ENCODE measurements at places on chromosomes 7 and 10.

GRCh38 chr7:101848208-101848951, 31.0 kb downstream of the CUX1 start:
- no peak for DNase-seq

DNA sequence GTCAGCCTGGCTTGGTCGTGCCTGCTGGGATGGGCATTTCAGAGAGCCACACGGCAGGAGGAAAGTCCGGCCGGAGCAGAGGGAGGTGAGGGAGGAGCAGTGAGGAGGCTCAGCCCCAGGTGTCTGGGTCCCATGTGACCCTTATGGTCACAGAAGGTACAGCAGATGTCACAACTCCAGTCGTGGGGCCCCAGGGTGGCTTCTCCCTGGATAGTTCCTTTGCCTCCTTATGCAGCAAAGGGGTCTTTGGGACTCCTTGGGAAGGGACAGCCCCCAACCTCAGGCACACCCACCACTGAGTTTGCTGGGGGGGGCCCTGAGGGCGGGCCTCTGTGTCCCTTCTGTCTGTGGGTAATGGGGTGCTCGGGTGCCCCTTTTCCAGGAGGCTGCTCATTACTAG, 19.6 kb upstream of the PRKAG2 start:
- no peak for DNase-seq

DNA sequence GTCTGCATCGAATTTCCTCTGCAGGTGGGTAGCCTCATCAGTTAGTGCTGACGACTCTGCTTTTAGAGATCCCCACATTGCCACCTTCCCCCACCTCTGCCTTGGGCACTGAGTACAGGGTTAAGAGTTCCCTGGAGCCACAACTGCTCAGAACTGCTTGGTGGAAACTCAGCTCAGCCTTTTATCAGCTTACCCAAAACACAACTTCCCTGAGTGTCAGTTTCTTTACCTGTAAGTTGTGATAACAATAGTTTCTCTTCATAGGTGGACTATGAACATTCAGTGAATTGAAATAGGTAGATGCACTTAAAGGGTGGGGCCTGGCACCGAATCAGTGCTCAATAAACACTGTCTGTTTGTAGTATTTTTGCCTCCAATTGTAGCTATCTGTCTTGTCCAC, 11.3 kb downstream of the ASB13 start:
- no peak for DNase-seq

- DNase-seq: no peak
Observed at GRCh38 chr10:1531883-1532597, 205.3 kb downstream of the ADARB2 start.

GRCh38 chr7:29684787-29685650, 121.3 kb upstream of the WIPF3 start:
- peak; percentile 81 for DNase-seq

DNA sequence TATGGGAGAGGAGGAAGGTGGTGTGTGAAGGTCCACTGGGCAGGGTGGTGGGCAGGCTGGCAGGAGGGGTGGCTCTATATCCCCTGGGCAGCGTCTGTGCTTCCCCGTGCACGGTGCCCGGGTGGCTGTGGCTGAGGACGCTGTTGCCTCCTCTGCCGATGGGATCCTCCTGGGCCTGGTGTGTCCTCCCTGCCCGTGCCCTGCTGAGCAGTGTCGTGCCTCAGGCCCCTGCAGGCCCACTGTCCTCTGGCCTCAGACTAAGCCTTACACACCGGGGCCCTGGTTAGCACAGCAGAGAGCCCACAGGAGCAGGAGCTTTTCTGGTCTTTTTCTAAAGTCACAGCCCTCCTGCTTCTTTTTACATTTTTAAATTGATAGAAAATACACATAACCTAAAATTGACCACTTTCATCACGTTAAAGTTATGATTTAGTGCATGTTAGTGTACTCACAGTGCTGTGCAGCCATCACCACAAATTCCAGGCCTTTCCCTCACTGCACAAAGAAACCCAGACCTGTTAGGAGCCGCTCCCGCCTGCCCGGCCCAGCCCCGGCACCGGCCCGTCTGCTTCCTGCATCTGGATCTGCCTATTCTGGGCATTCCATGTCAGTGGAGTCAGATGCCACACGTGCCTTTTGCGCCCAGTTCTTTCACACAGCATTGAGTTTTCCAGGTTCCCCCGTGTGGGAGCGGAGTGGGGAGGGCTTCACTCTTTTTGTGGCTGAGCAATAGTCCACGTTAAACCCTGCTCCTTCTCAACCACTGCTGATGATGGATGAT, 19.4 kb downstream of the PFKFB3 start:
- no peak for DNase-seq

- no peak for DNase-seq
Observed at GRCh38 chr10:17989908-17990767, 38.4 kb downstream of the SLC39A12 start.

DNA sequence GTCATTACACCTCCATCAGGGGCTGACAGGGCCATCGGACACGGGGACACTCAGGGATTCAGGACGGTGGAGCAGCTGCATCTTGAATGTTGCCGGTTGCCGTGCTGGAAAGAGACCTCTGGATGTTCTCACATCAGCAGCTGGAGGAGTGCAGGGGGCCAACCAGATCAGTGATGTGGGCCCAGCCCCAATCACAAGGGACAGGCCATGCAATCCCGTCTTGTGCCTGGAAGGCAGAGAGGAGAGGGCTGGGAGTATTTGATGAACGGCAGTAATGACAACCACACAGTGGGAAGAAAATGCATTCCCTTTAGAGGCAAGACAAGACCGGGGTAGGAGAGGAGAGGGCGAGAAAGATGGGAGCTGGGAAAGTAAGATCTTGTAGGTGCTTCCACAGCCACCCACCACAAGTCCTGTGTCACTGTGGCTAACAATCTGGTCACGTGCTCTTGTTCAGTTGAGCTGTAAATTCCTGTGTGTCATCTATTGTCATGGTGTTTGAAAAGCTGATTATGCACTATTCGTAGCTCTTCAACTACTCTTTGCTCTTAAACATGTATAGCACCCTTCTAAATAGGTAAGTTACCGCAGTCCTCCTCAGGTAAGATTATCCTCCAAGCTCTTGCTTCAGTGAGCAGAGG, 85.9 kb upstream of the LEP start:
- DNase-seq: no peak

- DNase-seq: no peak
Observed at GRCh38 chr7:13633857-13634256, 355.6 kb downstream of the ETV1 start.

- peak; percentile 4 for DNase-seq
Observed at GRCh38 chr10:48523212-48523819, 81.6 kb downstream of the ARHGAP22 start.

DNA sequence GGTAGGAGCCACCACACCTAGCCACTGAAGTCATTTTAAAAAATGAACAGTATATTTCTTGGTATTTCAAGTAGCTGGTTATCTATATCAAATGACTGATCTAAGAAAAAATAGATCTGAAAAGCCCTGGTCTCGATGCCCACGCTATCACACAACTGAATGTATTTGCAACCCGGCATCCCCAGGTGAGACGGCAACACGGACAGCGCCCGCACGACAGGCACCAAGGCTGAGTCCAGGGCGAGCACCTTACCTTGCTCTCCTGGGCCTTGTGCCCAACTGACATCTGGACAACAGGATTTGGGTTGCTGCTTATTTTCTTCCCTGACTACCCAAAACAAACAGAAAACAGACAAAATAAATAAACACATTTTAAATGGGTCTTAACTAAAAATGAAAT, 44.8 kb upstream of the NCAPG2 start:
- DNase-seq: no peak

DNA sequence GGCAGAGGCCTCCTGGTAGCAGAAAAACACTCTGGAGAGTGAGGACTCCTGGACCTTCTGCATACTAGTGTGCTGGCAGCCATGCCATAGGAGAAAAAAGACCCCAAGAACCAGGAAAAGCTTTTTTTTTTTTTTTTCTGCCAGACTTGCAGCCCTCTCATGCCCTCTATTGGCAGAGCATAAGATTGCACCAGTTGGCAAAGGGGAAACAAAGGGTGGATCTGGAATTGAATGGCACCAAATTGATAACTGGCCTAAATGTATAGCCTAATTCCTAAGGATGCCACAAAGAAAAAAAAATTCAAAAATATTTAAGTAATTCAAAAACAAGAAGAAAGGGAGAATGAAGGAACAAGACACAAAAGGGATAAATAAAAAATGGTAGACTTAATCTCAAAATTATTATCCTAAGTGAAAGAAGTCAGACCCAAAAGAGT, 112.5 kb upstream of the GHITM start:
- peak; percentile 39 for DNase-seq

GRCh38 chr7:42212541-42213090, 24.4 kb downstream of the GLI3 start:
- DNase-seq: no peak

DNA sequence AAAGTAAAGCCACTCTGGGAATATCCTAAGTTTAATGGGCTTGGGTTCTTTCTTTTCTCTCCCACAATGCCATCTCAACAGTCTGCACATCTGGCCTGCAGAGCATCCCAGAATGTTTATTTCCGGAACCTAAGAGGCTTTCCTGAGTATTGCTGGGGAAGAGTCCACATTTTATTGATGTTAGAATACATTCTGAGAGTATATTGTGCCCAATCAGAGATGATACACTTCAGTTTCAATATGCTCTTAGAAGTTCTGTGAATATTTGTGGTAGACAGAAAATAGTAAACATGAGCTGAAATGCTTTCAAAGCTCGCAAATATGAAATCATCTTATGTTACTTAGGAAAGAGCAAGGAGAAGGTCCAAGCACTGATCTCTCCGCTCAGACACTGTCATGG, 200.6 kb downstream of the TWIST1 start:
- DNase-seq: no peak

GRCh38 chr7:94877731-94878670, 29.4 kb upstream of the PPP1R9A start:
- DNase-seq: no peak

- DNase-seq: no peak
Observed at GRCh38 chr7:154837622-154838021, 165.3 kb downstream of the PAXIP1 start.

DNA sequence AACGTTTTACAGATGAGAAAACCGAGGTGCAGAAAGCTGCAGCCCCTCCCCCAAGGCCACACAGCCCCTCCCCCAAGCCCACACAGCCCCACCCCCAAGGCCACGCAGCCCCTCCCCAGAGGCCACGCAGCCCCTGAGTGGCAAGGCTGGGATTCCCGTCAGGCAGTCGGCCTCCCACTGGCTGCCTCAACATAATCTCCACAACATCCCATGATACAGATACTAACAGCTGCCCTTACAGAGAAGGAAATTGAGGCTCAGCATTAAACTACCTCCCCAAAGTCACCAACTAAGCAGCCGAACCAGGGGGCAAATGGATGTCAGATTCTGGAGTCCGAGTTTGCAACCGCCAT, 15.9 kb downstream of the SH3PXD2A start:
- no peak for DNase-seq

DNA sequence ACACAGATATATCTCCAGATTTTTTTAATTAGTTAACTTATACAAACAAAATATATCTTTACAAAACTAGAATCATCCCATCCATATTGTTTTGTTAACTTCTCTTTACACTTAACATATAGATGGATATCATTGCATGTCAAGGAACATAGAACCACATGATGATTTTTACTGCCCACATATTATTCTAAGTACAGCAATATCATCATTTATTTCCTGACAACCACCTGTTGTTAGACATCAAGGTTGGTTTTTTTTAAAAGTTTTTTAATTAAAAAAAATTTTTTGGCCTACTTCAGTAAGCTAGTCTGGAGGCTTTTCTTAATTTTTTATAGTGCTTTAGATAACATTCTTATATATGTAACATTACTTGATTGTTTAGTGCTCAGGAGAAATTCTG, 38.9 kb upstream of the BAMBI start:
- DNase-seq: no peak

- DNase-seq: no peak
Observed at GRCh38 chr10:93039110-93039509, 21.5 kb upstream of the CYP26C1 start.

GRCh38 chr10:37860494-37861190, 3.2 kb upstream of the ZNF248 start:
- no peak for DNase-seq

- DNase-seq: no peak
Observed at GRCh38 chr10:132062116-132062515, 3.6 kb upstream of the JAKMIP3 start.

DNA sequence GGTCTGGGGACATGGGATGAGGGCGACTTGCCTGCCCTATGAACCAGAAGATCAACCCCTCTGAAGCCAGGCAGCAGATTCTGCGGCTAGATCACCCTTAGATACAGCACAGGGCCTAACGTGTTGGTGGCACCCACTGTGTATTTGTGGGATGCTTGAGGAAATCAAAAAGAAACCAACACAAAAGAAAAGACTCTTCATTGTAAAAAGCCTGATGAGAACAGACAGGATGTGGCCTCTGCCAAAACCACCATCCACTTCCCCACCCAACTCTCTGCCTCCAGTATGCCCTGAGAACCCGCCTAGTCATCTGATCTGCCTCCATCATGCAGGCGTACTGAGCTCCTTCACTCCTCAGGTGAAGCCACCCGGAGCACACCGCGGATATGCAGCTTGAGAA, 97.2 kb upstream of the INSYN2A start:
- DNase-seq: no peak

DNA sequence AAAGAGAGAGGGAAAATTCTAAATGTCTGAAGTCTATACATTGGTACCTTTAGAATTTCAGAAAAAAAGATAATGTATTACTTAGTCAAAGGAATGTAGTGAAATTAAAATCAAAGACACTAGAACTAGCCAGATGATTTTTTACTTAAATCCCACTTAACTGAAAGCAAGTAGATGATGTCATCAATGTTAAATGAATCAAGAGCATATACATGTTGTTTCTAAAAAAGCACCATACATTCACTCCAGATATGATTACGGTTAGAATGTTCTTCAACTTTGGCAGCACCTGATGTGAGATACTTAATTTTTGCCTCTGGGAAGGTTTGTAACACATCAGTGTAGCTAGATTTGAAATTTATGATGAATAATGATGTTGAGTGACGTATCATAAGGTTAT, 576.7 kb upstream of the CNTNAP2 start:
- no peak for DNase-seq

DNA sequence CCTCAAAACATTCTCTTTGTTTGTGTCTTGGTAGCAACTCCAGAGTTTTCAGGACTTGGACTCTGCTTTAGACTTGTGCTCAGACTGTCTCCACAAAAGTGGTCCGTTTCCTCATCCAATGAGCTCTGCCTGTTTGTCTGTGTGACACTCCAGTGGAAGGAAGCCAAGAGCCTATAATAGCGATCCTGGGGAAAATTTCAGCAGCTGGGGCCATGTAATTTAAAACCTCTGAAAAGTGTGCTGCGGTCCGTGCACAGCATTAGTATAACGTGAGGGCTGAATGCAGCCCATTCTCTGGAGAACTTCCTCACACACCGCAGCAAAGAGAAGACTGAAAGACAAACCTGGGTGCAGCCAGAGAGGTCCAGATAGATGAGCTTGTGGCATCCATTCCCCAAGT, at the start of gene LRRC17:
Gene LRRC17, plus strand, starts transcription at position 259 of the 400 bp plus-strand sequence. CDS start 20,914 bp downstream, outside the sequence.
- peak; percentile 46 for DNase-seq

- no peak for DNase-seq
Observed at GRCh38 chr7:35677582-35678356, 17.2 kb downstream of the HERPUD2 start.

Measured in NCI-H82 (cell line).